ENCODE measurements at places on chromosomes 13 and 19. TPM values are rescaled to one million over a fixed set of nuclear protein-coding genes. Genes with fewer than 3 reads are reported as not detected.

The GTPBP3 gene
- 16.6 TPM for total RNA-seq

The SIGLECL1 gene
- not detected for total RNA-seq

The OR7G2 gene
- total RNA-seq = not detected

The PRSS57 gene
- not detected for total RNA-seq

The CYP4F22 gene
- not detected for total RNA-seq

The TRAPPC2B gene
- total RNA-seq = 20.4 TPM

The KIR2DL1 gene
- total RNA-seq = not detected

The CGB2 gene
- not detected for total RNA-seq

The PTH2 gene
- not detected for total RNA-seq

The ERICH6B gene
- total RNA-seq = not detected
